GM19239 (cell line): ENCODE measurements at places on chromosomes 3 and 15.

DNA sequence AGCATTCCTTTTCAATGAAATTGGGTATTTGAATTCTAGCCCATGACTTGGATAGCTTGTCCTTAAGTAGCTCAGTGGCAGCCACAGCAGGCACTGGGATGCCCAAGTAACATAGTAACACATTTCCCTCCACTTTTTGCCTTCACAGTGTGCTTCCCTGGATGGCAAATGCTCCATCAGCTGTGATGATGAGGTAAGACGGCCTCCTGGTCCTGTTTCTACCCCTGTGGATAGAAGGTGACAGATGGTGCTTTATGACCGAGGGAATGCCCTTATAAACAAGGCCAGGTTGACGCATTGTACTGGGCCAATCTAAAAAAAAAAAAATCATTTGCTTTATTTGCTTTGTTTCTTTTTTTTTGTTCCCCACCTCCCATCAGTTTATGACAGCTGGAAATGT lies 41.8 kb upstream of the LRTM1 start:
- no peak for DNase-seq

- DNase-seq = no peak
These were observed 165.7 kb downstream of the GAP43 start for GRCh38 chr3:115788921-115789470.

- DNase-seq = no peak
These were observed 49.8 kb downstream of the EXOG start for GRCh38 chr3:38545983-38546382.

DNA sequence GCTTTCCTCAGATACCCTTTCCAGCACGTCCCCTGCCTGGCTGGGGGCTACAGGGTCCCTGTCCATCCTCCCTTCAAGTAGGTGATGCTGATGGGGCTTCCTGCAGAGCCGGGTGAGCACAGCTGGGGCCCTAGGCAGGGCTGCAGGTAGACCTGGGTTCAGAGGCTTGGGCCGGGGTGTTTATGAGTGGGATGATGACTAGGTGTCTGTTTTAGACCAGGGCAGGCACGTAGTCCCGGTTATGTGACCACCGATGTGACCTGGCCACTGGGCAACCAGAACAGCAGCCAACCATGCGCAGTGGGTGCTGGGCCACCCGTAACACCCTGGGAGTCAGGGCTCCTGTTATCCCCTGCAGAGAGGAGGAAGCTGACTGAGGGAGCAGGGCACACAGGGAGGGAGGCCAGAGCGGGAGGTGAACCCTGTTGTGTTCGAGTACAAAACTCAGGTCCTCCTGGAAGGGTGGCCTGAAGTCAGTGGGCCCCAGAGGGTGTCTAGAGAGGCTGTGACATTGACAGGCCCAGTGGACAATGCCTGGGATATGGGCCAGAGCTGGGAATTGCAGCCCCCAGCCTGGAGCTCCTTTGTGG lies 101.6 kb downstream of the PLXNA1 start:
- DNase-seq = no peak

DNA sequence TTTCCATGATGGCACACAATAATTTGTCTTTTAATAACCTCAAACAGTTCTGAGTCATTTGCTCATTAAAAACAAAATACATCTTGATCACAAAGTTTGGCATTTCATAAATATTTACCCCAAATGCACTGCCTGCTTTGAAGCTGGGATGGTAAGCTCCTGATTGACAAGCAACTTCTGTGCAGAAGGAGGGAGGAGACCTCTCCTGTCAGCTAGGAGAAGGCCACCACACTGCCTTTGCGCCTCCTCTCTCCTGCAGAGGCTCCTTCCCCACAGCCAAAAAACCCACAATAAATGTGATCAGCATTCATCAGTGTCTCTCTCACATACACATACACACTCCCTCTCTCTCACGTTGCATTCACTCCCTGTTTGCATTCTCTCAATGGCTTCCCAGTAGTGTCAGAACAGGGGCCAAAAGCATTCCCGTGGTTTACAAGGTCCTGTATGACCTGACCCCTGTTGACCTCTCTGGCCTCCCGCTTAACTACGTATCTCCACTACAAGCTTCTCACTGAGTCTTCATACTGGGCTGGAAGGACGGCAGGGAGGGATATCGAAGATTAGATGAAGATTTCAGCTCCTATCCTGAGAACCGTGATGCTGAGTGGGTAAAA lies 216.4 kb downstream of the FOXP1 start:
- DNase-seq = no peak

DNA sequence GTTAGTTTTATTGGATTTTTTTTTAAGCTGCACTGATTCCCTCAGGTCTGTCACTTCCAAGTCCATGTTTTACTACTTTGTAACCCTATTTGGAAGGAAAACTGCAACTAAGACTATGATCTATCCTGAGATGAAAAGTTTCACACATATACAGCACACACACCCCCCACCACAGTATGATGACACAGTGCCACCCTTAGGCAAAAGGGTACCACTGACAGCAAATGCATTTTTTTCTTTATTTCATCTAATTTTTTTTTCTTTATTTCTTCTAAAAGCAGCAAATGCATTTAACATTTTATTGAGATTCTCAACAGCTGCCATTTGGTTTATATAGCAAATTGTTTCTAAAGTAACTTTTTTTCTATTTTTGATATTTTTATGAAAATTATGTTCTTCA lies 21.2 kb downstream of the NGRN start:
- DNase-seq = peak; percentile 20

DNA sequence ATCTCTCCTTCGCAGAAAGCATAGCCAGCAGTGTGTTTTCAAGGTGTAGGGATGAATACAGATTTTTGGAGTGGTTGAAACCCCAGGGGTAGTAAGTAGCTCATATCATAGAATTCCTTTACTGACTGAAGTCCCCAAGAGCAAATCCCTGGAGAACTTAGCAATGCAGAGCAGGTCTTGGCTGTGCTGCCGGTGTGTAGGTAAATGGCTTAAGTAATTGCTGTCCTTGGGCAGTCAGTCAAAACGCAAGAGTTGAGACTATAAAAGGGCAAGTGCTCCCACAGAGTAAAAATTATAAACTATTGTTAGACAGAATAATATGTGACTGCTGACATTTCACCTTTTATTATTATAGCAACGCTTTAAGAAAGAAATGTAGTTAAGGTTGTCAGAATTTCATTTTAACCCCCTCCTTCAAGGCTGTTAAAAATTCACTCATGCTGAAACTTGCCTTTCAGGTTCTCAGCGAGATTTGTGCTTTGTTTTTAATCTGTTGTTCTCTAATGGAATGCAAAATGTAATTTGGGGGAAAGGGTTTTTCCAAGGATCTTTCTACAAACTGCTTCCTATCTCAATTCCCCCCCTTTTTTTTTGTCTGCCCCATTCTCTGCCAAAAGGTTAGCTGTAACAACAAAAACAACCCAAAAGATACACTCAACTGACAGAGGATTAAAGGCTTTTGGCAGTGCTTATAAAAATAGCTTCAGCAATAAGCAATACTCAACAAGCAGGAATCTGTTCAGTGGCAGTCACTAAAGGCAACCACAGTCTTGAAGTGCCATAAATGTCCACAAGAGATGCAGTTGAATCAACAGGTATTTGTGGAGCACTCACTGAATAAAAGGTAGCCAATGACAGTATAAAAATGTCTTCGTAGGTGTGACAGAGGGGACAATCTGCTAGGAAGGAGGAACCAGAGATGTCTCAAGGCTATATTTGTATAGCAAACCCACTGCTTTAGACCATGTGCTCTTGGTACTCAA lies 105.3 kb downstream of the THRB start:
- DNase-seq = no peak

DNA sequence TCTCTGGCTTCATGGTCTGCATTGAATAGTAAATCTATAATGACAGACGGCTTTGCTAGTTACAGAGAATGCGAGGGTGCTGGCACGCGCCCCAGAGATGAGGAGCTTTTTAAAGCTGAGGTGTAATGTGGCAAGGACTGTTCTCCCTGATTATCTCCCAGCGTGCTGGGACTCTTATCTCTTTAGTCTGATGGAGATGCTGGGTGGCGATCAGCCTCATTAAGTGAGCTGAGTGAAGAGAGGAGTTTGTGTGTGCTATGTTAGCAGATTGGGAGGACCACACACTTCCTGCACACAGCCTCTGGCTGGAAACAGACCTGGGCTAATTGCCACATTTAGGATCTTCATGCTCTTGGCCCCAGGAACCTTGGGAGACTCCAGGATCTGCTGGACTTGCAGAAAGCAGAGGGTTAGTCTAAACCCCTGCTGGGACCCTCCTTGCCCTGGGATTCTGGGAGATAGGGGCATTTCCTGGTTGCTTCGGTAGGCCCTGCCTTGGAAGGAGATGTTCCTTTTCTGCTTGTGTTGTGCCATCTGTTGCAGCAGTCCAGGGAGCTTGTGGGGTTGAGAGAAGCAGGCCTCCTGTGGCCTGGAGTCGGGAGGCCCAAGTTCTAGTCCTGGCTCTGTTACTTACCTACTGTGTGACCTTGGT lies 15.0 kb downstream of the PDIA5 start:
- no peak for DNase-seq

- DNase-seq = no peak
These were observed 568.4 kb upstream of the ZNF385D start for GRCh38 chr3:22319446-22319845.

GRCh38 chr3:124467980-124468902 lies 262.0 kb upstream of the UMPS start:
- DNase-seq = peak; percentile 50

- DNase-seq = no peak
These were observed 62.1 kb upstream of the CCDC54 start for GRCh38 chr3:107315141-107315540.

DNA sequence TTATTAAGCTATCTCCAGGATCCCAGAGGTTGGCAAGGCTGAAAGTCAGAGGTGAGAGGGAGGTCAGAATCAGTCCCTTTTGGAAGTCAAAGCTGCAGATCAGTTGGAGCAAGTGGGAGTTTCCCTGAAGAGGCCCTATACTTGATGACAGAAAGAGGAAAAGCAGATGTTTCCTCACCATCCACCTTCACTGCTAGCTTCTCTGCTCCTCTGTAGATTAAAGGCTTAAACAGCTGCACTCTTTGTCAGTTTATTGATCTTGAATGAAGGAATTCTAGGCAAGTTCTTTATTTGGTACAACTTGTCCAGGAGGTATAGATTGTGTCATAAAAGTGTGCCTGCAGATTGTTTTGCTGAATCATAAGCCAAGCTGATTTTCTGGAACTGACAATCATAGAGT lies 408.2 kb upstream of the TGFBR2 start:
- no peak for DNase-seq

DNA sequence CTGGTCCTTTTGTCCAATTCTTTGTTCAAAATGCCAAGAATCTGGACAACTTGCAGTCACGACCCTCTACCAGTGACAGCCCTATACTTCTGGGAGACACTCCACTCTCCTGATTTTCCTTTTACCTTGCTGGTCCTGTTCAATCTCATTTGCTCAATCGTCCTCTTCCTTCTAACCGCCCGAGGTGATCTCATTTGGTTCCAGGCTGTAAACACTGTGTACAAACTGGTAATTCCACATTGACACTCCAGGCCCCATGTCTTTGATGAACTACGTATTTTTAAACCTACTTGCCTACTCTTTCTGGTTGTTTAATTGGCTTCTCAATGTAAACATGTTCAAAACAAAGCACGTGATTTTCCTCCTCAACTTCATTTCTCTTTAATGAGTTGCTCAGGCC lies 23.7 kb upstream of the C3orf49 start:
- no peak for DNase-seq

DNA sequence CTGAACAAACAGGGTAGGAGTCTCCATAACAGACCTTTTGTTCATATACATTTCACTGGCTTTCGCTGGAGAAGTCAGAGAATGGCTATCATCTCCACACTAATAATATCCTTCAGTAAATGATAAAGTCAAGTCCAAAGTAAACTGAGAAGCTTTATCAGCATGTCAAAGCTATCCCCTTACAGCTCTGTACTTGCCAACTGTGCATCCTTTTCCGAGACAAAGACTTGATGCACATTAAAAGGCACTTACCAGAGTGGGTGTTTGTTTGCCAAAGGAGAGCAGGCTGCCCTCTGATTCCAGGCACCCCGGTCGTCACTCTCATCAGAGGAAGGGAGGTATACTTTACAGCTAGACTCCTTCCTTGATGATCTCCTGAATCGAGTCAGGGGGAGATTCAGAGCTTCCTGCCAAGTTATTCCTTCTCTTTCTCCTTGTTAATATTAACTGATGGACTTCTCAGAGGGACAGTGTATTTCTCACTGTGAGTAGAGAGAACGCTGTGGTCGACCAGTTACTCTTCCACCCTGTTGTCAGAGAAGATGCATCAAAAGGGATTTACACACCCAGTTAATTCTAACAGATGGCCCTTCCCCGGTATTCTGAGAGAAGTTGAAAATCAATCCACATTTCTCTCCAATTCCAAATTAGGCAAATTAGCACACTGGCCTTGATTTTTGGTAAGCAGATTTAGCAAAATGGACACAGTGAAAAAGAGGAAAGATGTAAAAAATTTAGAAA lies 504.7 kb upstream of the NR2F2 start:
- DNase-seq = no peak

GRCh38 chr3:104154896-104155295 lies 1211.8 kb upstream of the ALCAM start:
- DNase-seq = no peak

DNA sequence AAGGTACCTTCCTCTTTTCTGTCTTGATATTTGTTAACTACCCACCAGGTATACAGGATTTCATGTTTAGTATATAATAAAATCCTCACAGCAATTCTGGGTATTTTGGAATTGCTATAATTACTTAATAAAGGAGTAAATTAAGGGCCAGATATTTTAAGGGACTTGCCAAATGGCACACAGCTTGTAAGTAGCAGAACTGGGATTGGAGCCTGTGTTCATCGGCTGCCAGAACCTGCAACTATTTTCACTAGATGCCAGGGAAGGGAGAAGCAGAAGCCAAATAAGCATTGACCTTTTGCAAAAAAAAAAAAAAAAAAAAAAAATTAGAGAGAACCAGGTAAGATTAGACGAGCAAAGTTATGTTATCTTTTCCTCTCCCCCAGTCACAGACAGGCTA lies 683.3 kb upstream of the CADM2 start:
- no peak for DNase-seq
